ENCODE measurements at places on chromosomes 2 and 18.

DNA sequence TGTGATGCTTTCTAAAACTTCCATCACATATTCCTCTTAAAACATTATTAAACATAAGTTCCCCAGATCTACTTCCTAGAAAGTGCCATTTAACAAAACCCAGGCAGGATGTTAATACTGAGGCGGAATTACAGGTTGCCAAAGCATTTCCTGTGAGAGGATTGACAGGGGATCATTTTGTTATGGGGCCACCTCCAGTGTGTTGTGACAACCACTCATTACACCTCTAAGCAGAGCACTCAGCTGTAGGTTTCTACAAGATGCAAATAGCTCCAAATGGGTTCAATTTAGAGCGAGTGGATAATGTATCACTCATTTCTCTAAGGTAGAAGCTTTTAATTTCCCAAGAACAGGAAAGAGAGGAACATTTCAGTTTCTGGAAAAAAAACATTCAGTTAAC is 1429.5 kb upstream of the ACVR2A start:
- DNase-seq, result no peak

GRCh38 chr2:134772493-134773169 is 53.8 kb upstream of the TMEM163 start:
- DNase-seq, result no peak

GRCh38 chr2:4900861-4901770 is 791.1 kb upstream of the SOX11 start:
- DNase-seq, result no peak

DNA sequence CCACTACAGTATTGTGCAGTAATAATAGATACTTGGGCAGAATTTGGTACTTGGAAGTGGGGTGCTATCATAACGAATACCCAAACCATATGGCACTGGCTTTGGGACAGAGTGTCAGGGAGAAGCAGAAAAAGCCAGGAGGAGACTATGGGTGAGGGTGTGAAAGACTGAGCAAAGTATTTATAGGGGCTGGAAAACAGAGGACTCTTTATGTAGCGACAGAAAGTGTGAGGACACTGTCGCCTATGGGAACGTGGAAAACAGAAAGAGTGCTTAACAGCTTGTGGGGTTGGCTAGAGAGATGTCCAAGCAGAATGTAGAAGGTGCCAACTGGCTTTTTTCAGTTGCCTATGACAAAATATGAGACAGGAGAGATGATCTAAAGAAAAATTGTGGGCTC is 40.7 kb upstream of the PLEKHM3 start:
- DNase-seq, result no peak

- DNase-seq, result no peak
Observed at GRCh38 chr2:163859951-163860350, 124.1 kb upstream of the FIGN start.

DNA sequence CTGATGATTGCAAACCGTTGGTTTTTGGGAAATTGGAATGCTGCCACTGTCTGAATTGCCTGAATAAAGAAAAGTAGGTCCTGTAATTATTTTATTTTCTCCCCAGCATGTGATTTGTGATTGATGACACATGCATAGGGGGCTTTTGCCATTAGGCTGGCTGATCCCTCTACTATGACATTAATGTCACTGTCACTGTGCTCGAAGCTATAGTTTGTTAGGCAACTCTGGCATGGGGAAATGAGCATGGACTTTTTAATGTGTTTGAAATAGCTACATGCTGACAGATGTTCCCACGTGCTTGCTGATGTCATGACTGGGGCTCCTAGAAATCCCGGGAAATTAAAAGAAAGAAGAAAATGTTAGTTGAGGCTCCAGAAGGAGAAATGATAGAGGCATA is 99.1 kb downstream of the HRH4 start:
- no peak for DNase-seq

DNA sequence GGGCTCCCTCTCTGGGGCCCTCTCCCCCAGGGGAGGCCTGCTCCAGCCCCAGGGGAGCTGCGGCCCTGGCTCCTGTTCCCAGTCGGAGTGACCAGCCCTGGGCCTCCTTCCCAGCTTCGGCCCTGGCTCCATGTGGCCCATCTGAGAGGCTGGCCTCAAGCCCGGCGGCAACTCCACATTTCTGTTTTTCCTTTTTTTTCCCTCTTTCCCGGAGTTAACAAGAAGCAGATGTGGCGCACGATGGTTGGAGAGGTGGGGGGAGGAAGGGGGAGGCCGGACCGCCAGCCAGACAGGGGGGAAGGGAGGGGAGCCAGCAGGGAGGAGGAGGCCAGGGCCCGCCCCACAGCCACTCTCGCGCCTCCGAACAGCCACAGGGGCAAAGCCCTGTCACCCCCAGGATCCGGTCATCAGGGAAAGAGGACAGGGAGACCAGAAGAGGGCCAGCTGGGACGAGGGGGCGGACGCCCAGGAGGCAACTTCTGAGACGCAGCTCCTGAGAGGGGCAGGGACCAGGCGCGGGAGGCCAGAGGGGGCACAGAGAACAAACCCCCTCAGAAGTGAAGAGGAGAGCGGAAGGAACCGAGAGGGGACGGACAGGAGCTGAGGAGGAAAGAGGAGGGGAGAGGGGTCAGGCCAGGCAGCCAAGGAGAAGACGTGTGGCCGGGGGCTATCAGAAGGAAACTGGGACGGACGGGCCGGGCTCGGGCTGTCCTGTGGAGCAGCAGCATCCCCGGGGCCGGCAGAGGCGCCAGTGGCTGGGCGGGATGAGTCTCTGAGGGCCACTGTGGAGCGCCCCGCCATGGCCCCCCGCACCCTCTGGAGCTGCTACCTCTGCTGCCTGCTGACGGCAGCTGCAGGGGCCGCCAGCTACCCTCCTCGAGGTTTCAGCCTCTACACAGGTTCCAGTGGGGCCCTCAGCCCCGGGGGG is at the start of gene EMILIN1:
Gene EMILIN1 (plus strand): TSS at position 349 of the 928 bp plus-strand sequence. CDS start 451 bp downstream, at position 800.
- peak; percentile 33 for DNase-seq

GRCh38 chr2:162012565-162013058 is 61.4 kb downstream of the DPP4 start:
- no peak for DNase-seq

- no peak for DNase-seq
Observed at GRCh38 chr2:234344012-234344411, 152.9 kb downstream of the ARL4C start.

GRCh38 chr2:60530660-60531281 is 22.7 kb downstream of the BCL11A start:
- no peak for DNase-seq

DNA sequence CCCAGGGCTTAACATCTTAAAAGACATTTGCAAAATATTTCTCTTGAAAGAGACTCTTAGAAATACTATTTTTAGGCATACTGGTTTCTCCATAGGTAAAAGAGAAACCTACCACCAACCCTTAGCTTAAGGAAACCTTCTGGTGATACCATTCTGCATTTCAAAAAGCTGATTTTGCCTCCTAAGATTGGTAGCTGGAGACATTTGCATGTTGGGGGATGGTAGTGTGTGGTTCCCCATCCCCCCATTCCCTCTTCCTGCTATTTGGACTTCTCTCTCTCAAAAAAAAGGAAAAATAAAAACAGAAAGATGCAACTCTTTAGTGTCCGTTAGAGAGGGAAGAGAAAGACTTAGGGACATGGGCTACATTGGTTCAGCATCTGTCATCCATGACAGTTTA is 4.2 kb downstream of the LRRTM1 start:
- no peak for DNase-seq

- no peak for DNase-seq
Observed at GRCh38 chr2:6828299-6828584, 37.5 kb downstream of the CMPK2 start.

GRCh38 chr18:35143622-35144596 is 96.9 kb upstream of the ZNF397 start:
- DNase-seq, result peak; percentile 46

DNA sequence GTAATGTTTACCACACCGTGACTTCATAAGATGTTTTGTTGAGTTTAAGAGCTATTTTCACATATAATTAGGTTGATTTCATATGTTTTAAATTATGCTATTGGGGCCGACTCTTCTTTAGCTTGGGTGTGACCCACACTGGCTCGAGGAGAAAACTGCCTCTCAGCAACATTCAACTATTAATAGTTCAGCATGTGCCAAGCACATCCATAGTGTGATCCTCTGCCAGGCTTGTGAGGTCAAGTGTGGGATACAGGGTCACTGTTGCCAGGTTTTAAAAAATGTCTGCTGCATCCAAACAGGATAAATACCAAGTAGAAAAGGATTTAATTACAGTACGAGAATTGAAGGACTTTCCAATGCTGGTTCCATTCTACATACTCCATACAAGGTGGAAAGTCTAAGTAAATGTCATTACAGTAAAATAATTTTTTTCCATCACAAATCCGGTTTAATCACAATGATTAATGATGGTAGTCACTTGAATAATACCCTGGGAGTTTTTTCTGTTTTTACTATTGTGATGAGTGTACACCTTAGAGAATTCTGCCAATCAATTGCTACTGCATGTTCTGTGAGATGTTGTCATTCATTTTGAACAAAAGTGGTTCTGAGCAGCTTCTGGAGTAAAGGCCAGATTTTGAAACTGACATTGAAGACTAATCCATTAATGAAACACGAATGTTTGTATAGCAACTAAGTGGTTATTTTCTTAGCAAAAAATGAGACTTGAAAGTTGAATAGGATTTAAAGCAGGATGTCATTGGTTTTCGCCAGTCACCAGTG is 84.5 kb downstream of the ABI2 start:
- no peak for DNase-seq

DNA sequence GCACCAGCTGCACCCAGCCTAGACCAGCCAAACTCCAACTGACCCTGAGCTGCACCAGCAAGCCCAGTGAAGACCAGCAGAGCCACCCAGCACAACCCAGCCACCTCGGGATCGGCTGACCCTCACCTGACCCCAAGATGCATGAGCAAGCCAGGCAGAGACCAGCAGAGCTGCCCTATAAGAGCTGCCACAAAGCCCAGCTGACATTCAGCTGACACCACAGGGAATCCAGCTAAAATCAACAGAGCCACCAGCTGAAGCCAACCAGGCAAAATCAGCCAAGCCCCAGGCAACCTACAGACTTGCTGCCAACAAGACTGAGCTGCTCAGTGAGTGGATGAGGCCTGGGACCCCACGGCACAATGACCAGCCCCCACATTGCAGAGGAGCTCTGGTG is 54.6 kb downstream of the CYP27C1 start:
- no peak for DNase-seq

GRCh38 chr2:13884291-13884976 is 748.1 kb upstream of the LRATD1 start:
- DNase-seq, result no peak

DNA sequence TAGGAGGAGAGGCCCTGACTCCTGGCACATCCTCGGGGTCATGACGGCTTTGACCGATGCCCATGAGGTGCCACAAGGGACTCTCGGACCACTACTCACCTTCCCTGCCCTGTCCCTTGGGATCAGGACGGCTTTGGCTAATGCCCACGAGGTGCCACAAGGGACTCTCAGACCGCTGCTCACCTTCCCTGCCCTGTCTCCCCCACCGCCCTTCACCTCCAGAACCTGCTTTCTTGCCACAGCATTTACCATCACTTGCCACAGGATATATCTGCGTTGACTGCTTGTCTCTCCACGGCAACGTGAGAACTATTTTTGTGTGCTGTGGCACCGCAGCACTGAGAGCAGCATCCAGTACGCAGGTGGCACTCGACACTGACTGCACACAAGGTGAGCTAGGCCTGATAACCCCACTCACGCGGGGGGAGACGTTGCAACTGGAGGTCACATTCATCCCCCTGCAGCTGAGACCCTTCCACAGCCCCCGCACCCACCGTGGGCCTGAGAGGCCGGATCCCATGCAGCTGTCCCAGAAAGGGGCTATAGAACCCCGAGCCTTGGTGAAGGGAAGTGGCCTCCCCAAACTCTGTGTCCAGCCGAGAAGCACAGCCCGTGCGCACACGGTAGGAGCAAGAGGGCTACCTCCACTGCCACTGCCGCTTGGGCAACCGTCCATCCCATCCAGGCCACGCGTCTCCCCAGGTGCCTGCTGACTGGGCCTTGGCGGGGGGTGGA is 47.5 kb downstream of the ANO7 start:
- no peak for DNase-seq

GRCh38 chr2:17106418-17106817 is 411.8 kb downstream of the RAD51AP2 start:
- DNase-seq, result no peak

DNA sequence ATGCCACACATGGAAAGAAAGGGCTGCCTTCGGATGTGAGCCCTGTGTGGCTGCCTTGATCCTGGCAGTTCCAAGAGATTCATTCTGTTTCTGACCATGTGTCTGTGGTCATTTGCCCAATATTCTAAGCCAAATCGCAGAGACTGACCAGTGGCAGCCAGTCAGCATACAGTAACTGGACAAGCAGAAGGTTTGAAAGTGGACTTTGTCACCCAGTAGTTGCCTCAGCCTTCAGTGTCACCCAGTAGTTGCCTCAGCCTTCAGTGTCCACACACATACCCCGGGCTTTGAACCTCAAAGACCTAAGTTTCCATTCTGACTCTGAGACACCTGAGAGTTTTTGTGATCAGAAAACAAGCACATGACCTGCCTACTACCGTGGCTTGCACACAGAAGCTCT is 5.0 kb downstream of the RFX8 start:
- no peak for DNase-seq

- DNase-seq, result no peak
Observed at GRCh38 chr2:177332992-177333388, 59.6 kb upstream of the AGPS start.

DNA sequence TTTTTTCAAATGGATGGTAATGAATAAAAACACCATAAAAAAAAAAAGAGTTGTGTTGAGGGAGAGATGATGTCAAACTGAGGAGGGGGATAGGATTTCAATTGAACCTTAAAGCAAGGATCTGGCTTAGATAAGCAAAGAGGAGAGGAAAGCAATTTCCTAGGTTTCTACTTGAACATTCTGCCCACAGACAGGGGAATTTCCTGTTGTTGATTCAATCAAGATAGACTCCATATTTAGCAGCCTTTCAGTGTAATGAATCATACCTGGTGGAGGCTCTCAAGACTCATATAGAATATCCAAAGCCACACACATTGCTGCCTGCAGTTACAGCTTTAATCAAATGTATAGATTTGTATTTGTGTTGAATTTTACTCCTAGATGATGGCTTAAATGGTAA is 294.4 kb upstream of the PIK3C3 start:
- no peak for DNase-seq

DNA sequence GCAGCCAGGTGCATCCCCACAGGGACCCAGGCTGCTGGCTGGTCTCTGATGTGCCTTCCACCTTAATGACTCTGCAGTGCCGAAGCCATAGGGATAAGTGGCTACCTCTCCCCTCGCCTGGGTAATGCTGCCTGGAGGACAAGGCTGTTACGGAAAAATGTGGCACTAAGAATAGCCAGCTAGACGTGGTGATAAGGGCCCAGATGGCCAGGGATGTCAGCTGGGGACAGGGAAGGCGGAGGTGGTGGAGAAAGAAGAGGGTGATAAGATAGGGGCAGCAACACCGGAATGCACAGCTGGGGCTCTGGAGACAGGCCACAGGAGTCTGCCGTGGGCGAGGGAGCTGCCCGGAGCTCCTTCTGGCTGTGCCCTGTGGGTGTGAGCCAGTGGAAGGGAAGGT is 170.6 kb downstream of the FHOD3 start:
- DNase-seq, result no peak

GRCh38 chr18:55405475-55405874 is 182.5 kb downstream of the TCF4 start:
- no peak for DNase-seq

Measured in posterior cingulate gyrus (tissue), 11 donors.